ENCODE measurements at places on chromosomes 6 and 20.

GRCh38 chr6:96066376-96066775, 50.6 kb downstream of the FUT9 start:
- no peak for DNase-seq

DNA sequence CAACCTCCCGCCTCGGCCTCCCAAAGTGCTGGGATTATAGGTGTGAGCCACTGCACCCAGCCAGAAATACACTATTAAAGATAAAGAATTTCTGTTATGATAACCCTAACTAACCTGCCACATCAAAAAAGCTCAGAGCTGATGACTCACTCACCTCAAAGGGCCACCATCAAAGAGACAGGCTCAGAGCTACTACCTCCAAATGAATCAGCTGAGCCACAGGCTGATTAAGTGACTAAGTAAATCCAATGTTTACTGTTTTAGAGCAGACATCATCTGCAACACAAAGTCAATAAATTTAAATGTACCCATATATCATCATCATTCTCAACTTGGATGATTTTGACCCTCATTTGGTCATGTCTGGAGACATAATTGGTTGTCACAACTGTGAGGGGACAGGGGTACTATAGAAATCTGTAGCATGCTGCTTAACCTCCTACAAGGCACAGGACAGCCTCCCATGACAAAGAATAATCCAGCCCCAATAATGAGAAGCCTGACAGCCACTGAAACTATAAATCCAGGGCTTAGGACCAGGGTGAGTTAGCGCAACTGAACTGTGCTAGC, 106.5 kb downstream of the ATP9A start:
- DNase-seq: no peak

- no peak for DNase-seq
Measured at GRCh38 chr20:15866916-15867730, 706.1 kb downstream of the KIF16B start.

- DNase-seq: no peak
Measured at GRCh38 chr6:24692003-24692402, 25.1 kb downstream of the ACOT13 start.

DNA sequence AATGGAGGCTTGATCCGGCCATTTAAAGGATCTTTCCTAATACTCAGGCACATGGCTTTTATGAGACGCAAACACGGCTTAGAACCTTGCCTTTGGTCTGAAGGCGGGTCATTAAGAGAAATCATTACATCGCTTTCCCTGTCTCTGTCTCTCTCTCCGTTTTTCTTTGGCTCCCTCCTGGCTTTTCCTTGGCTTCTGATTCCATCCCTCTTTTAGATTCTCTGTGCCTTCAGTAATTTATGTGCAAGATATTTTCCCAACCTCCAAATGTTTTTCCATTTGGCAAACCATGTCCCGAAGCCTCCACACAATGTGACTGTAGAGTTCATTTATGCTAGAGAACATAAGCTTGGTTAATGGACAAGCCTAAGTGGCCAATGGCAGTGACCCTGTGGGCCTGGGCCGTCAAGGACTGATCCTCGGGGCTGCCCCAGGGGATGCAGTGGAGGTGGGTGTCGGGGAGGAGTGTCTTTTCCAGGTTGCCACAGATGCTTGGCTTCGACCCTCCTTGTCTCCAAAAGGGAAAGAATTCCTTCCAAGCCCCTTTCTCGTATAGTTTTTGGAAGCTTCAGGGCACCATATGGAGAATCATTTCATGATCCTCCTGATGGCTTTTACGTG, 157.0 kb downstream of the SCML4 start:
- DNase-seq: no peak

DNA sequence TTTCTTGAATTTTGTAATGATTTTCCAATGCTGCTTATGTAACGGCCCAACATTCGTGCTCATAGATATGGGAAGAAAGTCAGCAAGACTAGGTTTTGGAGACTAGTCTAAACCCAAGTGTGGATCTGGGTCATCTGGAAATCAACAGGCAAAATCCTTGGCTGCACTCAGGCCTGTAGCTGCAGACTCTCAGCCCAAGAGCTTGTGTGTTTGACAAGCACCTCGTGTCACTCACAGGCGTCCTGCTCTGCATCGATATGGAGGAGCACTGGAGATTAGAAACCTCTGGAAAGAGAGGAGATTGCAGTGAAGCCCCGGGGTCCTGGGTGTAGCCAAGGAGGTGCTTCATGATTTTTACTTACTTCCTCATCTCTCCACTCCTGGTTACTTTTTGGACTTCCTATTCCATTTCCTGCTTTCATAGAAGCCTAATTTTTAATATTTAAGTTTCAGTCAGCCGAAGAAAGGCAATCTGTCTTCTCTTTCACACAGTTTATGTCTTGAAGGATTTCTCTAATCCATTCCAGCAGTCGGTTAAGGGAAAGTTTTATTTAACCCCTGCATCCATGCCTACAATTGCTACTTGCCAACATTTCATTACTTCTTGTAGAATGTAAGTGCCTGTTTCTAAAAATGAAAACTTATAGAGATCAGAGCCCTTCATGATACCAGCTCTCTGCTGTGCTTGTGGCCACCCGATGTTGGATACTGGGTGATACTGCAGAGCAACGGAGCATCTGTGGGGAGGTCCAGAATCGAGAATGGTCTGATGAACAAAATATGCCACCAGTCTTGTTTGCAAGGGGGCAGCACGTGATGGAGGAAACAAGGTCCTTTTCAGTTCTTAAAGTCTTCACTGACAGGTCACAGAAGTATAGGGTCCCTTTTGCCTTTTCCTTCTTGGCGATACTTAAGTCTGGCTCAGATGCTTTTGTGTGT, 296.3 kb downstream of the QKI start:
- peak; percentile 14 for DNase-seq

GRCh38 chr6:132011582-132011981, 60.4 kb upstream of the CCN2 start:
- DNase-seq: no peak

DNA sequence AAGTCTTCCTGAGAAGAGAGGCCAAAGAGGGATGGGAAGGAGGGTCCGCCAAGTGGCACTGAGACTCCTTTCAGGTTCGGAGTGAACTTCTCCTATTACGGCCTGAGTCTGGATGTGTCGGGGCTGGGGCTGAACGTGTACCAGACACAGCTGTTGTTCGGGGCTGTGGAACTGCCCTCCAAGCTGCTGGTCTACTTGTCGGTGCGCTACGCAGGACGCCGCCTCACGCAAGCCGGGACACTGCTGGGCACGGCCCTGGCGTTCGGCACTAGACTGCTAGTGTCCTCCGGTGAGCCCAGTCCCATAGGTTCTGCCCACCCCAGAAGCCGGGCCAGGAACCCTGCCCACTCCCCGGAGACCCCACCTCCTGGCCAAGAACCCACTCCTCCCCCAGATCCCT, 4.1 kb downstream of the SLC22A7 start:
- DNase-seq: no peak

DNA sequence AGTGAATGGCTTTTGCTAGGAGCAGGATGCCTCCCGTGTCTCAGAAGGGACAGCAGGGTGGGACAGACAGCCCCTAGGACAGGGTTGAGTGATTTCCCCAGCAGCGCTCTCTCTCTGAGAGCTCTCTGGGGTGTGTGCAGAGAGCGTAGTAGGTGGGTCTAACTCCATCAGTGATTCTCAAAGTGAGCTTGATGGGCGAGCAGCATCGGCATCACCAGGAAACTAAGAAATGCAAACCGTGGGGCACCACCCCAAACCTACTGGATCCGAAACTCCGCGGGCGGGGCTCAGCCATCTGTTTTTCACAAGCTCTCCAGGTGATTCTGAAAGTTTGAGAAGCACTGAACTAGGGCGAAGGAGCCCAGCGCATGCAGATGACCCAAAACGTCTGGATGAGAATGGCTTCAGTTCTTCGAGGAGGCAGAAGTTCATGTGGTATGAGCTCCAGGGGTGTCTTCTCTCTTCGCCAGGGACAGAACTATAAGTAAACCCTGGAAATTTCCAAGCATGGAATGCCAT, 119.6 kb upstream of the RNF24 start:
- DNase-seq: no peak

DNA sequence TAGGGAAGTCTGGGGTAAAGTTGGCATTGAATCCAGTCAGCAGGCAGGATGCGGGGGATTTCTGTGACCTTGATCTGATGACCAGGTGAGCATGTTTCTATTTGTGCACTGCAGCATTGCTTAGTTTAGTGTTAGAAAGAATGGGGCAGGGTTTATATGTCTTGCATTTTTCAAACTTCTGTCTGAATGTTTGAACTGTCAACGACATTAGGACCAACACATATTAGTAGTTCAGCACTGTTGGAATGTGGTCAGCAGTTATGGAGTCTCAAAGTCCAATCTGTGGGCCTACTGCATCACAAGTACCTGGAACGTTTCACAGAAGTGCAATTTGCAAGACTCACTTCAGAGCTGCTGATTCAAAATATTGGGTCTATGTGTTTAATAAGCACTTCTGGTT, 276.6 kb upstream of the BMP2 start:
- no peak for DNase-seq

DNA sequence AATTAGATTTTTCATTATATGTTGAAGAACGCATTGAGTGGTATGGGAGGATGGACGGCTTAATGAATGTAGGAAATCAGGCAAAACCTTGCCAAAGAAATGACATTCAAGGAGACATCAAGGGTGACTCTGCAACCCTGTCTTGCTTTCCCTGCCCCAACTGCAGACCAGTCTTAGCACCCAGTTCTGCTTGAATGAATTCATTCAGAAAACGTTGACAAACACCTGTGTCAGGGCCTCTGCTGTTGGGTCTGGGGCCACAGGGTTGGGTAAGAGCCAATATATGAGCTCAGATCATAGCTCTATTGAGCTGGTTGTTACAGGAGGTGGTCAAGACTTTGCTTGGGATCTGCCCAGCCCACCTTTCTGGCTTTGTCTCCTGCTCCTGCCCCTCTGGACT, 7.7 kb upstream of the ASXL1 start:
- no peak for DNase-seq

Measured in KBM-7 (cell line).